Osteoblast (primary cell): ENCODE measurements at places on chromosomes 3 and 15.
A peak's percentile ranks its signal among the peaks of the same experiment; 100 is the strongest.

DNA sequence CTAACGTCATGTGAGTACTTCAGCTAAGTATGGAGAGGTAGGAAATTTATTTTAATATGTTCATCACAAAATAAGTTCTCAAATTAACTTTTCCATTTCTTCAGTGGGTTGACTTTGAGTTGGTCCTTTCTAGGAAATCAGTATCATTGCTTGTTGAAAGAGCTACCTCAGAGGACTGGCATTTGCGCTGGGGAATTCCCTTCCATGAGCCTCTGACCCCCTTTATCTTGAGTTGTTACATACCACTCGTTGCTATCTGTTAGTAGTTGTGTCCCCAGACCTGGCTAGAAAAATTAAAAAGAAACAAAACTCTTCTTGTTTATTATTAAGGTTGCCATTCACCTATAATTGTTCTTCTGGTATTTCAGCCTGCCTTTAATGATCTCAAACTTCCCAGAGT is 96.8 kb upstream of the ROBO2 start:
- DNase-seq = no peak

- no peak for DNase-seq
Observed at GRCh38 chr15:31975830-31976229, 54.5 kb upstream of the CHRNA7 start.

- no peak for DNase-seq
Observed at GRCh38 chr15:58189148-58189811, 51.1 kb downstream of the AQP9 start.

DNA sequence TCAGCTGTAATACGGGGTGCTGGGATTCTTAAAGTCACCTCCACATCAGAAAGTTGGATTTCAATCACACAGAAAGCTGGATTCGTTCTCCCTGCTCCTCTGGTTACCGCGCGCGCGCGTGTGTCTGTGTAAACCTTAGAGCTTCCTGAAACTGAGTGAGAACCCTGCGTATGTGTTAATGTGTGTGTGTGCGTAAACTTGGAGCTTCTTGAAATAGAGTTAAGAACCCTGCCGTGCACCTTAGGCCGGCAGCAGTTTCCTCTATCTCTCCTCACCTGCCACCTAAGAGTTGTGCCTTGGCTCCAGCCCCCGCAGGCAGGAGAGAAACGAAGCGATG is 531 bp downstream of the LZTFL1 start:
- DNase-seq = no peak

DNA sequence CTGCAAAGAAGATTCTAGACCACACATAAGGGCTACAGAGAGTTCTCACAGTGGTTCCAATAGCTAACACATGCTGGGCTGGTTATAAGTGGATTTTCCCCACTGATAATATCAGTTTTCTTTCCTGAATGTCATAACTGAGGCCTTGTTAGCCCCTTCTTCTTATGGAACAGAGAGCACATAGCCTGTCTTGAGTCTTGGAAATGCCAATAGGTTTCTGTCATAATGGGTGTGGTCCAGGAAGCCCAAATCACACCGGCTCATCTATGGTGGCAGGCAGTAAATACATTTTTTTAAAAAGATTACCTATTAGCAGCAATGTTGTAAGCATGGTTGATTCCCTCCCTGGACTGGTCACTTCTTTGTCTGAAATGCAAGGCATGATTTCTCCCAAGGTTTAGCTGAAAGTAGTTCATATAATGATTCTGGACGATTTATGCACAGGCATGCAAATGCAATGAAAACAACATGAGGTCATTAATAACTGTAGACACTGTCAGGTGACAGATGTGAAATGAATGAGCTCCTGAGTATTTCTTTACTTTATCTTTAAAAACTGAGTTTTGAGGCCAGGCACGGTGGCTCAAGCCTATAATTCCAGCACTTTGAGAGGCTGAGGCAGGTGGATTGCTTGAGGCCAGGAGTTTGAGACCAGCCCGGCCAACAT is 67.2 kb upstream of the ATP2C1 start:
- no peak for DNase-seq

DNA sequence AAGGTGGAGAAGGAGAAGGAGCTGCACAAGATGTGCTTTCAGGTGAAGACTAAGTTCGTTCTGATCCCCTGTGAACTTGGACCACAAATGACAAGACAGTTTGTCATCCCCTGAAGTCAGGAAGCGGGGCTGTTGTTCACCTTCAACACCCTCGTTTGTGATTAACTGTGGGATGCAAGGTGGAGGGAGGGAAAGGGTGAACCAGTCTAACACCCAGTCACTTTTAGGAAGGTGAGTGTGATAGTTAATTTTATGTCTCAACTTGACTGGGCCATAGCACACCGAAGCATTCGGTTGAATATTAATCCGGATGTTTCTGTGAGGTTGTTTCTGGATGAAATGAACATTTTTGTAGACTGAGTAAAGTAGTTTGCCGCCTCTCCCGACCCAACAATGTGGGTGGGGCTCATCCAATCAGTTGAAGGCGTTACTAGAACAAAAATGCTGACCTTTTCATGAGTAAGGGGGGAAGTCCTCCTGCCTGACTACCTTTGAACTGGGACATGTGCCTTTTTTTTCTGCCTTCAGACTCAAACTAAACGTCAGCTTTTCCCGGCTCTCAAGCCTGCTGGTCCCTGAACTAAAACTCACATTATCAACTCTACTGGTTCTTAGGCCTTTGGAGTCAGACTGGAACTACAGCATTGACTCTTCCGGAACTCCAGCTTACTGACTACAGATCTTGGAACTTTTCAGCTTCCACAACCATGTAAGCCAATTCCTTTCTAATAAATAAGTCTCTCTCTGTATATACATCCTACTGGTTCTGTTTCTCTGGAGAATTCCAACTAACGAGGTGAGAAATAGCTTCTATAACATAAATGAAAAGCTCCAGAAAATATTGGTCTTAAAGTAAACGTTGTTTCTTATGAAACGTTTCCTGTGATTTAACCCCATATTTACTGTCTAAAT is 264.0 kb upstream of the SLITRK3 start:
- DNase-seq = no peak

GRCh38 chr3:65723985-65724384 is 314.7 kb downstream of the MAGI1 start:
- no peak for DNase-seq

DNA sequence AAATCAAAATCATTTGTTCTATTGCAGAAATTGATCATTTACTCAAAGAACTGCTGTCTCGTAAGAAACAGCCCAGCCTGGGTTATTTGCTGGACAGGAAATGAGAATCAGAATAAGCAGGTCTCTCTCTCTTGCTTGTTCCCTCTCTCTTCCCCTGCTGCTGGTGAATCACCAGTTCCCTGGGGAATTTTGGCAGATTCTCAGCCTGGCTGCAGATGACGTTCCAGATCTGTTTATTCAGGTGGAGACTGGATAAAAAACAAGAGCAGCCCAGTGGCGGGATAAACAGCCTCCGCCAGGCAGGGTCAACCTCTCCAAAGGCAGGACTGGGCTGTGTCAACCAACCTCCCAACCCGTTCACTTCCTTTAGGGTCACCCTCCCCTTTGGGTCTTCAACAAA is 72.1 kb downstream of the LRIG1 start:
- peak; percentile 93 for DNase-seq

GRCh38 chr3:133428552-133428951 is 28.7 kb downstream of the BFSP2 start:
- peak; percentile 18 for DNase-seq

DNA sequence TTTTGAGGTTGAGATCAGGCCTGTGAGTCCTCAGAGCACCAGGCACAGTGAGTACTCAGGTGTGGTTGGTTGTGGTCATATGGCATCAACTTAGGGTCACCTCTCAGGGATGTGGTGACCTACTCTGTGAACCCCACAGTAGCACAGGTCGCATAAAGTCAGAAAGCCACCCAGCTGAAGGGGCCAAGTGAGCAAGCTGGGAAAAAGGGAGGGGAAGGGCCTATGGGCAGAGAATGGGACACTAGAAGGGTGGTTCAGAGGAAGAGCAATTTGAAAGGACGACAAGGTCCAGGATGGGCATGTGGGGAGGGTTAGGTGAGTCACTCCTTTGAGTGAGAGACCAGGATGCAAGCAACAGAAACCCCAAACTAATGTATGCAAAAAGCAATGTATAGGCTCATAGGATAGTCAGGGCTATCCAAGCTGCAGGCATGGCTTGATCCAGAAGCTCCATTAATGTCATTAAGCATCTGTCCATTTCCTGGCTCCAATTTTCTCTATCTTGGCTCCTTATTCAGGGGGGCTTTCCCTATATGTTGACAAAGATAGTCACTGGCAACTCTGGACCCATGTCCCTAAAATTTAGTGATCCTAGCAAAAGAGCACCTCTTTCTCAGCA is 33.5 kb downstream of the HMCES start:
- peak; percentile 81 for DNase-seq

GRCh38 chr3:54878145-54878544 is 49.7 kb downstream of the LRTM1 start:
- DNase-seq = no peak

GRCh38 chr3:159458010-159458409 is 530.6 kb upstream of the IL12A start:
- DNase-seq = peak; percentile 82

GRCh38 chr3:135141160-135141559 is 346.1 kb downstream of the EPHB1 start:
- DNase-seq = no peak

GRCh38 chr15:90903733-90904536 is 833 bp downstream of the MAN2A2 start:
- DNase-seq = peak; percentile 73

- DNase-seq = no peak
Observed at GRCh38 chr3:161744366-161744765, 247.8 kb downstream of the OTOL1 start.

GRCh38 chr3:64837986-64838735 is 150.4 kb upstream of the ADAMTS9 start:
- DNase-seq = peak; percentile 77

DNA sequence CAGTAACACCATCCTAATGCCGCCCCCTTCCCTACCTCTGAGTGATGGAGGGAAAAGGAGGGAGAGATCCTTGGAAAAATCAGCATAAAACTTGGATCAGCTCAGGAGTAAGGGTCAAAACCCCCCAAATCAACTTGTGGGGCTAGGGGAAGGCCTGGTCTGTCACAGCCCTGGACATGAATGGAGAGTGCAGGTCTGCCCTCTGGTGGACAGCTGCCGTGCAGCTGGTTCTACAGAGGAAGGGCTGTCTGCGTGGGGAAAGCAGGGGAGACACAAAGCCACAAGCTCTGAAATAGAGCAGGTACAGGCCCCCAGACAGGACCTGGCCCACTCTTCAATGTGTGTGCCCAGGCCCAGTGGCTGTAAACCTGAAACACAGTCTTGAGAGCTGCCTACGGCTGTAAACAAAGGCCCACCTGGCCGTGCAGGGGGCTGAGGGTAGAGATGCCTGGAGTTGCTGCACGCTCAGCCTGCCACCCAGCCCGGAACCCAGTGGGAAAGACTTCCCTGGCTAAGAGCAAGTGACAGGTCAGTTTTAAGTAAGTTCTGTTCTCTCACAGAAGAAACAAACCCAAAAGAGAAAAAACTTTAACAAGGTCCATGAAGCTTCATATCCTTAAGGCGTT is 16.4 kb downstream of the CLK3 start:
- peak; percentile 94 for DNase-seq

- DNase-seq = peak; percentile 55
Observed at GRCh38 chr3:10497439-10497838, 7.9 kb downstream of the ATP2B2 start.

- no peak for DNase-seq
Observed at GRCh38 chr3:96869316-96869715, 54.9 kb downstream of the EPHA6 start.

GRCh38 chr3:179318876-179319275 is 4.0 kb upstream of the ZNF639 start:
- DNase-seq = no peak
